Muscle of leg (tissue), 16 donors: ENCODE measurements at places on chromosomes 5 and 9. TPM values are rescaled to one million over a fixed set of nuclear protein-coding genes. Genes with fewer than 3 reads are reported as not detected.

PHF24 gene
- 0.09 TPM for total RNA-seq

BTNL9 gene
- total RNA-seq = 5.3 TPM

DNA sequence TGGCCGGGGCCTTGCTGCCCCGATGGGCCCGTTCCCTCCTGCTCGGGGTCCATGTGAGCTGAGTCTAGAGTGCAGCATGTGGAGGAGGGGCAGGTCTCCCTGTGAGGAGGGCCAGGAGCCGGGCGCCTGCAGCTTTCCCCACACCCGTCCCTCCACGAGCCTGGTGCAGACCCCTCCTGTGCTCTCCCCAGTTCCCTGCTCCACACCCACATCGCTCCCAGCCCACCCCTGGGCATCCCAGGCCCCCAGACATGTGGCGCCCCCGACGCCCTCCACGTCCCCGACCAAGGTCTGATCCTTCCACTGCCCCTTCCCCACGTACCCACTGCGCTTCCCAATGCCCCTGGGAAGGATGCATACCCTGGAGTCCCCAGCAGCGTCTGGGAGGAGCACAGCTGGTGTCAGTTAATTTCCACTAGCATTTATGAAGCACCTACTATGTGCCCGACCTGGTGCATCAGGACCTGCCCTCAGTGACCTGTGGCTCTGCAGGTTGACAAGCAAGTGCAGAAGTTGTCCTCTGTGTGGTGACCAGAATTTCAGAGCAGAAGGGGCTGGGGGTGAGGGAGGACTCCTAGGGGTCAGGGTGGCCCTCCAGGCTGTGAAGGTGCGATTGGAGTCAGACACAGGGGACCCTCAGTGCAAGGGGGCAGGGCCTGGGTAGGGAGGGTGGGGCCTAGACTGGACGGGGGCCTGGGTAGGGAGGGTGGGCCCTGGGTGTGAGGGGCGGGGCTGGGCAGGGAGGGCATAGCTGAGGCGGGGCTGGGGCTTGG, 10.8 kb upstream of the SLC6A18 start:
- DNase-seq = no peak

GRCh38 chr9:108776920-108777639, 78.7 kb downstream of the ACTL7B start:
- DNase-seq = no peak

ASS1 gene
- total RNA-seq = 59.9 TPM

- peak; percentile 3 for DNase-seq
These were observed 75.9 kb upstream of the PRR16 start for GRCh38 chr5:120388016-120388781.

GRCh38 chr5:144958002-144958401, 787.3 kb downstream of the KCTD16 start:
- no peak for DNase-seq

DNA sequence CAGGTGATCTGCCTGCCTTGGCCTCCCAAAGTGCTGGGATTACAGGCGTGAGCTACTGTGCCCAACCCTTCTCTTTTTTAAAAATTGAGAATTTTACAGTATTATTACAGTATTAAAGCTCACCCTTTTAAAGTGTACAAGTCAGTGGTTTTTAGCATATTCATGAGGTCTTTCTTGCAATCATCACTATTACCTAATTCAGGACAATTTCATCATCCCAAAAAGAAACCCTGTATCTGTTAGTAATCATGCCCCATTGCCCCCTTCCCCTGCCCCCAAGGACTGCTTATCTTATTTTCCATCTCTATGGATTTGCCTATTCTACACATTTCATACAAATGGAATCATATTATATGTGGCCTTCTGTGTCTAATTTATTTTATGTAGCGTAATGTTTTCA, 22.6 kb upstream of the MEGF9 start:
- no peak for DNase-seq

LOX gene
- total RNA-seq = 51.9 TPM

RLN1 gene
- 0.35 TPM for total RNA-seq

- no peak for DNase-seq
These were observed 12.9 kb upstream of the FRRS1L start for GRCh38 chr9:109179801-109180523.

PWWP2A gene
- 19.1 TPM for total RNA-seq

DNA sequence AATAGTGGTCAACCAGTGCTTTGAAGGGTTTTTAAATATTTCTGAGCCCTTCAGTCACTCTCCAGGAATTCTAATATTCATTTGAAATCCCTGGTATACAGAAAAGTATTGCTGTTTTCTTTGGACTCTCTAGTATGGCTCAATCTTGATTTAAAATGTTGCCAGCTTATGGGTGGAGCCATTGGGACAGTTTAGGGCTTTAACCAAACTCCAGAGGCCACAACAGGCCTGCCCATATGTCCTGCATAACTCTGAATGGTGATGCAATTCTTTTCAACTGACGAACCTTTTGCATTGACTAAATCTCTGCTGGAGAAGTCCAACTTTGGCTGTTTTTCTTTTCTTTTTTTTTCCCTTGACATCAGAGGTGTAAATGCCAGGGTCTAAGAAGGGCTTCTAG, 10.3 kb upstream of the ANKHD1 start:
- DNase-seq = no peak

OTULINL gene
- 4.2 TPM for total RNA-seq

GRCh38 chr9:20319641-20320337, 302.5 kb downstream of the MLLT3 start:
- peak; percentile 24 for DNase-seq

- DNase-seq = no peak
These were observed 12.8 kb downstream of the PAM start for GRCh38 chr5:102767862-102768261.

TXNDC8 gene
- not detected for total RNA-seq

DND1 gene
- total RNA-seq = 0.31 TPM

- no peak for DNase-seq
These were observed 23.3 kb upstream of the F2R start for GRCh38 chr5:76692651-76693050.

DNA sequence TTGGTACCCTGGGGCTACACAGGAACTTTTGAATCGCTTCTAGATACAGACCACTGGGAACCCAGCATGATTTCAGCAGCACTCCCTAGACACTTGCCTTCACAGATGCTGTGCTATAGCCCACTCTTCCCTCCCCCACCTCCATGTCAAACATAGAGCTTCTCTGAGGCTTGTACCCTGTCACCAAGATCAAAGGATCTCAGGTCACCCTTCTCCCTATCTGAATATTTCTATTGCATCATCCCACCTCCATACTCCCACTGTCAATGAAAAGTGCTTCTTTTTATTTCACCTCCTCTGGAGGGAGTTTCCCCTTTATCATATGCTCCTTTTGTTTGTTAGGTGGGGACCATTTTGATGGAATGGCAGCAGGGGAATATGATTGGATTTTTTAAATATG, 29.2 kb upstream of the PHF24 start:
- DNase-seq = no peak

DNA sequence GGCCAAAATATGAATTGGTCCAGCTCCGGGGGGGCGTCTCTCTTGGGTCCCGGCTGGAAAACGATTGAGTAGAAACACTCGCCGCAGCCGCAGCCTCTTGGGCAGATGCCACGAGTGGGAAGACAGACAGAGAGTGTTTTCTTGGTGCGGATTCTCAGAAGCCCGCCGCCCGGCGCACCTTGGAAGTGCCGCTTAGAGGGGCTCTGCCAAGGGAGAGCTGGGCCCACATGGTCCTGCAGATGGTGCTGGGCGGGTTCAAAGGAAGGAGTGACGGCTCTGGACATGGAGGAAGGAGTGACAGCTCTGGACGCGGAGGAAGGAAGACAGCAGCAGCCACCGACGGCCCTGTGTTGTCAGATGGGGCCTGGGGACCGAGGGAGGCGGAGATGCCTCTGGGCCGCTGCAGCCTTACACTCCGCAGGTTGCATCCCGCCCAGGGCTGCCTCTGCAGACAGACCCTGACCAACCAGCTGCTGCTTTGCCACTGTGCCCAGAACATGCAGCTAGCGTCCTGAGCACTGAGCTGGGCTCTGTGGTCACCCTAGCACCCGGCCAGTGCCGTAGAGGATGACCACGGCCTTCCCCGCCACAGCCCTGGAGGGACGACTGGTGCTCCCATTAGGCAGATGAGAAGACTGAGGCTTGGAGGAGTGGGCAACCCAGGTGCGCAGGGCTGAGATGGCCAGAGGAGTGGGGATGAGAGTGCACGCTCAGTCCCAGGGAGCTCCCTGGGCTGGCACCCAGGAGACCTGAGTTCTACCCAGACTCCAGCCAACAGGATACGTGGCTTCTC, 20.8 kb upstream of the QRFP start:
- peak; percentile 37 for DNase-seq

C9orf153 gene
- total RNA-seq = 0.49 TPM

MCTP1 gene
- 11.0 TPM for total RNA-seq

C9 gene
- 0.22 TPM for total RNA-seq

DNA sequence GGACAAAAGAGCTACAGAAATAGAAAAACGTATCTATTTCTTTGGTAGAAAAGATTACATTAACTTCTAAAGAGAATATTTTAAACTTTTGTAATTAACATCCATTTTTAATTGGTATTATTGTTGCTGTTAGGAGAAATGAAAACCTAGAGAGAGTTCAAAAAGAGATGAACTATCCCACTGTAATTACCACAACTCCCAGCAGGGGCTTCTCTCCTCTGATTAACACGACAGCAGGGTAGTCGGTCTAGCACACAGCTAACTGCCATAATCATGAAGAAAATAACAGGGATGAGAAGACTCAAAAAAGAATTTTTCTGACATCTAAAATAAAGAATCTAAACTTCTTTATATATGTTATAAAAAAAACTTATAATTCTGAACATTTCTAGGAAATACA, 86.2 kb upstream of the CDH9 start:
- peak; percentile 5 for DNase-seq

SLC45A2 gene
- total RNA-seq = 0.09 TPM

NKD2 gene
- 2.3 TPM for total RNA-seq

PROB1 gene
- total RNA-seq = 18.8 TPM

DNA sequence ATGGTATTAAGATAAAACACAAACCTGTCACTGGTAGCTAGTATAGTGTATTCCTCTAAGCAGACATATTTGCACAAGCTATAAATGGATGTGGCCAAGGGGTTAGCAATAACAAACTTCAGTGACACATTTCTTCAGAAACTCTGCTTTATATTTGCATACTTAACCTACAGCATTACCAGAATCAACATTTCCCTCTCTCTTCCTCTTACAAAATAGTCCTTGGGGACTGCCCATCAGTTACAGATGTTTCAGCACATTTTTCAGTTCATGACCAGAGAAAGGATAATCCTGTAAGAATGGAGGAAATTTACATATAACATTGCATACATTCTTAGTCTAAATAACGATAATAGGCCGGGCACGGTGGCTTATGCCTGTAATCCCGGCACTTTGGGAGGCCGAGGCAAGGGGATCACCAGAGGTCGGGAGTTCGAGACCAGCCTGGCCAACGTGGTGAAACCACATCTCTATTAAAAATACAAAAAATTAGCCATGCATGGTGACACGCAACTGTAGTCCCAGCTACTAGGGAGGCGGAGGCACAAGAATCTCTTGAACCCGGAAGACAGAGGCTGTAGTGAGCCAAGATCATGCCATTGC, 25.3 kb upstream of the SLC1A1 start:
- DNase-seq = no peak

CRAT gene
- total RNA-seq = 26.0 TPM

DNA sequence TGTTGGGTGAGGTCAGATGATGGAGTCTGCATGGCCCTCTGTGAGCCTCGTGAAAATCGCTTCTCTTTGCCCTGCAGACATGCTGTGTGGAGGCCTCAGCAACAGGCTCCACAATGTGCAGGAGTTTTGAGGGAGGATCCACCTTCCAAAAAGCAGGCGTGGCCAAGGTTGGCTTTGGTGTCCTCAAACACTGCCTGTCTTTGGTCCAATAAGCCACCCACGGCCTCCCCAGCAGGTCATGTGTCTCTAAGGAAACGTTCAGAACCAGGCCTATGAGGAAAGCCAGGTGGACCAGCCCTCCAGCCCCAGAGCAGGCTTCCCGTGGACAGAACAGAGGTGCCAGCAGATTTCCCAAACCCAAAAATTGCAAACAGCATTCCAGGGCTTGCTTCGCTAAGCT, 340.7 kb upstream of the IRX2 start:
- DNase-seq = no peak

GKAP1 gene
- 11.8 TPM for total RNA-seq

CDX1 gene
- total RNA-seq = 0.27 TPM

GRCh38 chr5:171337210-171337569, 28.1 kb downstream of the TLX3 start:
- no peak for DNase-seq
